ENCODE measurements at places on chromosomes 2 and 18.

DNA sequence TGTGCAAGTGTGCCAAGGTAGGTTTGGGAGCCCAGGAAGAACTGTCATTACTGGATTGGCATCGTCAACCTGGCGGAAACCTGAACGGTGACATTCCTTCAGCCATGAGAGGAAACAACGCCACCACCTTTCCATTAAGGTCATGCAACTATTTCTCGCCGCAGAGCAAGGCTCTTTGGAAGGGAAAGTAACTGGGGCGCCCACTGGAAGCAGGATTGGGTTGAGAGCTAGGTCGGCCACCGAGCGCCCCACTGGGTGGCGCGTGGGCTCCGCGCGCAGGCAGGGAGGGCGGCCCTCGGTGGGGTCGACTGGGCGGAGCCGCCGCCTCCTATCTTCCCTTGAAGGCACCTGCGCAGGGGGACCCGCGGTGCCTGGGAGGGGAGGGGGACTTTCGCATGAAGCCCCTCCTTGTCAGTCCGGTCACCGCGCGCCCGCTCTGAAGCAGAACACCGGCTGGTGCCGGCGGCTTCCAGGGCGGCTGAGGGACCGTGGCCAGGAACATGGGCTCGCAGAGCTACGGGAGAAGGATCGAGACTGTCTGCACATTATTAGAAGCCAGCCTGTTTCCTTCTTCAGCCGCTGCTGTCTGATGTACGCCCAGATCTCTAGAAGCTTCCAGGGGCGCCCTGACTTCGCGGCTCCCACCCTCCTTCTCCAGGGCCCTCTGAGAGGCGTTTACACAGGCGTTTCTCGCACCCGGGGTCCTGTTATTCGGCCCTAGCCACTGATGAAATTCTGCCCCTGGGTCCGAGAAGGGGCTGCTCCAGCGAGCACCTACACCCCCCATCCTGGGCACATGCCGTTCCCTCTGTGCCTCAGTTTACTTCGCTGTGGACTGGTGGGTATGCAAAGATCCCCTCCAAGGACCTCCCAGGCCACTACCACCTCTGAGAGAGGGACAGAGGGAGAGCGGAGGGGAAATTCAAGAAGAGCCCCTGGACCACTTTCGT lies 27.3 kb upstream of the MAL start:
- no peak for DNase-seq

- DNase-seq = no peak
These were observed 159.5 kb downstream of the MYT1L start for GRCh38 chr2:2171624-2172023.

DNA sequence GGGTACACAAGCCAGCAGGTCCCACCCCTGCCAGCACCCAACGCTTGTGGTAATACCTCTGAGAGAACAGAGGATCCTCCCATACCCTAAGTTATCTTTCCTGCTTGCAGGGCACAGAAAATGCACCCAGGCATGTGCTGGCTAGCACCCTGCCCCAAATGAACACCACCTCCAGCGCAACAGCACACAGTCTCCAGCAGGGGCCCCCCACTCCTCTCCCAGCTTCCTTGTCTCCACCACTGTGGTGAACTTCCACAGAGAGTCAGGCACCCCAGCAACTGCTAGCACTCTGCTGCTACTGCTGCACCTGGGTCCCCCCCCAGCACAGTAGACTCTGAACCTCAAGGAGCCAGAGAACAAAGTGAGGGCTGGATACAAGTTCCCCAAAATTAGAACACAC lies 216.8 kb upstream of the CNTNAP5 start:
- no peak for DNase-seq

DNA sequence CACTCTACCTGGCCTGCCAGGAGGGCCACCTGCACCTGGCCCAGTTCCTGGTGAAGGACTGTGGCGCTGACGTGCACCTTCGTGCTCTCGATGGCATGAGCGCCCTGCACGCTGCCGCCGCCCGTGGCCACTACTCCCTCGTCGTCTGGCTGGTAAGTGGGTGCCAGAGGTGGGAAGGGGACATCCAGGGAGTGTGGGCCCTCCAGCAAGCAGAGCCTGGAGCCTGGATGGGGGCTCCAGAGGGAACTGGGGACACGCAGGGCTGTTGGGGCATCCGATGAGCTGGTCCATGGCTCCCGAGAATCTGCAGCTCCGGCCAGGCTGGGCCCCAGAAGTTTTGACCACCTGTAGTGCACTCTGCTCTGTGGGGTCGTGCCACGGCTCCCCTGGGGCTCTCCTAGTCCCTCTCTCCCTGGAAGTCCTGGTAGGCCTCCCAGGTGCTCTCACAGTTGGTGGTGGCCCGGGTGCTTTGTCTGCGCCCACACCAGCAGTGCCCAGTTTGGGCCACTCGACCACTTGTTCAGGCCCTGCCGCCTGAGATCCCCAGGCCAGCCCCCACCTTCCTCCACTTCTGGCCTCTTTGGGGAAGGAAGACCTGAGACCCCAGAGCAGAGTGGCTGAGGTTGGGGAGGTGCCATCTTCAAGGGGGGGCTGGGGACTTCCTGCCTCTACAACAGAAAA lies 4.7 kb downstream of the ESPNL start:
- DNase-seq = no peak

- no peak for DNase-seq
These were observed 146.7 kb downstream of the MBP start for GRCh38 chr18:76985951-76986236.

DNA sequence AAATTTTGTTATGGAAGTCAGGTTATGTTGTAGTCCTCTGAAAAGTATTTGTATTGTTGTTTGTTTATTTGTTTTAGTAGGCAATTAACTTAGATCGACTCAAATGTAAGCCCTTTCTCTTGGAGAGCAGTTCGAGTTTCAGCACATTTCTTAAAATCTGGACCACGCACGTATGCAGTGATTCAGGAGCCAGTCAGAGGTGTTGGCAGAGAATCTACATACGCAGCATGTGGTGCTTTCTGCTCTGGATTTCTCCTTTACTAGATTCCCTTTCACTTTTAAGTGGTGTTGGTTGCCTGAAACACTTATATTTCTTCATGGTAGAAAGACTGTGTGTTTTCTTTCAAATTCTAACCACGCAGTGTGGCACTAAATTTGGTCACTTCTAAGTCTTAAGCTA lies 773.9 kb upstream of the LRATD1 start:
- no peak for DNase-seq

- DNase-seq = no peak
These were observed 132.2 kb upstream of the RNF152 start for GRCh38 chr18:62024983-62025382.

- no peak for DNase-seq
These were observed 375.0 kb downstream of the CTNNA2 start for GRCh38 chr2:79887747-79888374.

- DNase-seq = no peak
These were observed 147.3 kb downstream of the ALPK2 start for GRCh38 chr18:58481321-58482180.

- no peak for DNase-seq
These were observed 38.5 kb downstream of the THAP4 start for GRCh38 chr2:241598487-241598886.
